NCI-H187 treated with DMSO at 0.1 percent for 48 hours (cell line): ENCODE measurements at places on chromosomes 11 and 22.

DNA sequence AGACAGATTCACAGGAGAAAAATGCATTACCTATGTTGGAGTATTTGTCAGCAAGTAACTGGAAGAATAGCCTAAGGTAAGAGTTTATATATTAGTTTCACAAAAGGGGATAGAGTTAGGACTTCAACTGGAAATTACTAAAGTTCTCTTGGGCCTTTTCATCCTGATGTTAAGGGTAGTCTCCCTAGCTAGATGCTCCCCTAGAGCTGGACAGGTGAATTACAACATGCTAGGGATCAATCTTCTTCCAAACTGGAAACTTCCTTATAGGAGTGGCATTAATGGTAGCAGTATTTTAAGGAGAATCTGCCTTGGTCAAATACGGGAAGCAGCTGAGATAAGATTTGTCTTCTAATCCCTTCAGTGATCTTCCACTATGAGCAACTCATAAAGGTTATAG lies 632.8 kb upstream of the RAG2 start:
- no peak for DNase-seq

- no peak for DNase-seq
Measured at GRCh38 chr22:24926849-24927579, 19.5 kb downstream of the LHFPL7 start.

DNA sequence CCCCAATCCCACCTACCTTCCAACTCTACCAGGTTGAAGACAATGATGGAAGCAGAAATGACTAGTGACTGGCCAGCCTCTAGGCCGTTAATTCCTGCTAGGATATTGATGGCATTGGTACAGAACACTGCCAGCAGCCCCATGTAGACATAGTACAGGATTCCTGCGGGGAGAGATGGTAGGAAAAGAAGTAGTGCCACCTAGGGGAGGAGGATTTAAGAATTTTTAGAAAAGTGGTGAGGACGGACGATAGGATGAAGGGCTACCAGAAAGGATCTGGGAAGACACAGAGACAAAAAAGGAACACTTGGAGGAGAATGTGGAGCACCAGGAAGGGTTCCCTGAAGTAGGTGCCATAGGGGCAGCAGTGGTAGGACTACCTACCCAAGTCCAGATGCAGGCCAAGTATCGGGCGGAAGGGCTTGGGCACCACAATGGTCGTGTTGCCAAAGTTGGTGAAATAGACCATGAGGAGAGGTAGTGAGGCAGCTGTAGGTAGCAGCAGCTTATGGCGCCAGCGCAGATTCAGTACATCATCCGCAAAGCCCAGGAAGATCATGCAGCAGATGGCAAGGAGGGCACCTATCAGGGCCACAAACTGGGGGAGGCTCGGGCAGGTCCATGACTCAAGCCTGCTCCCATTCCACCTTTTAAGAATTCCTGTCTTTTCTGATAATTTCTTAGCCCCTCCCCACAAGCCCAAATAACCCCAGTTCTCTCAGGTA lies 1.2 kb downstream of the DPAGT1 start:
- DNase-seq, result no peak

- DNase-seq, result no peak
Measured at GRCh38 chr11:88618327-88619070, 281.0 kb upstream of the CTSC start.

DNA sequence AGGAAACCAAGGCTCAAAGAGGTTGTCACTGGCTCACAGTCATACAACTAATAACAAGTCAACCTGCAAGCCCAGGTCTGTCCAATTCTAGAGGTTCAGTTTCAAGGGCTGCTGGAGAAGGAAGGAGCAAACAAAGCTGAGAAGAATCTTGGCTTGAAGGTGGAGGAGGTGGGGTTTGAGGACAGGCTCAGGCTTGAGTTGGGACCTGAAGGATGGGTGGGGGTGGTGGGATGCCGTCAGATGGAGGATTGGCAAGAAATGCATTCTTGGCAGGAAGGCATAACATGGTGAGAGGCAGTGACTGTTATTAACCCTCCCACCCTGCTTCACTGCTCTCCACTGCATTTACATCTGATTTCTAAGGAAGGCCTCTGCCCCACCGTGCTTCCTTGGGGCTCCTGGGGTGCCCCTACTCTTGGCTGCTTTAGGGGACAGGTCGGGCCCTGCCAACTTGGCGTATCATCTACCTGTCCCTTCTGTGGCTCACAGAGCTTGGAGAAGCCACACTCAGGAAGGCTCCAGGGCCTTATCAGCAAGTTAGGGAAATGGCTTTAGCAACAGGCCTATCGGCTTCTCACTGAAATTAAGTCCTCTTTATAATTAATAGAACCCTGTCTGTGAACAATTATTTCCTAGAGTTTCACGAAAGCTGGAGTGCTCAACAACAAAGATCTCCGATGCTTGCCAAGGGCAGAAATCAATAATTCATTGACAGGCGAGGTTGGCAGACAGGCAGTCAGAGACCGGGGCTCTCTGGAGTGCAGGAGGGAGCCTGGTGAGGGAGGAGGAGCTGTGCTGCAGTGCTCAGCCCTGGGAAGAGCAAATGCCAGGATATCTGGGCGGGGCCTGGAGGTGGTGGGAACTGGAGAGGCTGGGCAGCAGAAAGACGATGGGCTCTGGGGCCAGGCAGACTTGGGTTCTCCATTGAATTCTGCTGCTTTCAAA lies 84.9 kb upstream of the NARS2 start:
- no peak for DNase-seq

- DNase-seq, result no peak
Measured at GRCh38 chr22:26447584-26448329, 18.7 kb downstream of the ASPHD2 start.

GRCh38 chr11:42925916-42926315 lies 385.9 kb upstream of the API5 start:
- DNase-seq, result no peak
